ENCODE measurements at places on chromosomes 1 and 21. TPM values are rescaled to one million over a fixed set of nuclear protein-coding genes. Genes with fewer than 3 reads are reported as not detected.

Gene COL6A1
- 187 TPM for total RNA-seq

Gene IVL
- not detected for total RNA-seq

Gene IL6R
- total RNA-seq, result 13.2 TPM

Gene FABP3
- 2,695 TPM for total RNA-seq

Gene OPTC
- not detected for total RNA-seq

Gene RHD
- not detected for total RNA-seq

Gene SLC22A15
- 6.4 TPM for total RNA-seq

Gene KRTAP12-2
- not detected for total RNA-seq

Gene SPRR2F
- total RNA-seq, result 0.37 TPM

Gene TAGLN2
- 253 TPM for total RNA-seq

Gene MCOLN2
- 1.1 TPM for total RNA-seq

Gene NGF
- total RNA-seq, result 5.7 TPM
